Activated CD4-positive, alpha-beta memory T cell treated with anti-CD3 and anti-CD28 coated beads for 36 hours (primary cell): ENCODE measurements at places on chromosomes 2 and 18.
A peak's percentile ranks its signal among the peaks of the same experiment; 100 is the strongest.

GRCh38 chr2:125313806-125314205 is 1288.7 kb downstream of the CNTNAP5 start:
- no peak for DNase-seq

GRCh38 chr2:146246736-146247523 is 1597.9 kb upstream of the ACVR2A start:
- no peak for DNase-seq

DNA sequence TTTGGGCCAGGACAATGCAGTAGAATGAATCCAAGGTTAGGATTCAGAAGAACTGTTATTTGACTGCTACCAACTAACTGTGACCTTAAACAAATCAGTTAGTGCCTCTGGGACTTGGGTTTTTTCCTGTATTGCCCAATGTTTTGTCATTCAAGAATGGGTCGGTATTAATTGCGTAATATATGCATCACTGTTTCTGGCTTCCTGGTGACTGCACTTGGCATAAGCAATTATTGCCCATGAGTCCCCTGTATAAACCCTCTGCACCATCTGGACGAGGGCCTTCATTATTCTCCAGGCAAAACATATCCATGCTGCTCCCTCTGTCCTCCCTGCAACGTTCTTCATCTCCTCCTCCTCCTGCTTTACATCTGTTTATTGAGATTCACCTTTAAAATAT is 255.8 kb upstream of the LRRTM1 start:
- DNase-seq, result no peak

DNA sequence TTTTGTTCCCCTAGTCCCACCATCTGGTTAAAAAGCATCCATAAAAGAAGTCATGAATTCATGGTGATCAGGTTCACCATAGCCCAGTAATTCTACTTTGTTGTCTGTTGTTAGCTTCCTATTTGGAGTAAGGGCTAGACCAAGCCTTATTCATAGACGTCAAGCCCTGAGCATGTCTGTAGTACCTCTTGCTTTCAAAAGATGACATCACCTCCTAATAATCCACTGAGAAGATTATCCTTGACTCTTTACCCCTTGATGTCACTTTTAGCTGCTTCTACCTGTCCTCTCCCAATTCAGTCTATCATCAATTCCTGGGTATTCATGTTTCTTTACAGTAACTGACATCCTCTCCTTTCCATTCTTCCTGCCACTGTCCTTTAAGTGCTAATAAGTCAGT is 90.1 kb downstream of the EML6 start:
- no peak for DNase-seq

DNA sequence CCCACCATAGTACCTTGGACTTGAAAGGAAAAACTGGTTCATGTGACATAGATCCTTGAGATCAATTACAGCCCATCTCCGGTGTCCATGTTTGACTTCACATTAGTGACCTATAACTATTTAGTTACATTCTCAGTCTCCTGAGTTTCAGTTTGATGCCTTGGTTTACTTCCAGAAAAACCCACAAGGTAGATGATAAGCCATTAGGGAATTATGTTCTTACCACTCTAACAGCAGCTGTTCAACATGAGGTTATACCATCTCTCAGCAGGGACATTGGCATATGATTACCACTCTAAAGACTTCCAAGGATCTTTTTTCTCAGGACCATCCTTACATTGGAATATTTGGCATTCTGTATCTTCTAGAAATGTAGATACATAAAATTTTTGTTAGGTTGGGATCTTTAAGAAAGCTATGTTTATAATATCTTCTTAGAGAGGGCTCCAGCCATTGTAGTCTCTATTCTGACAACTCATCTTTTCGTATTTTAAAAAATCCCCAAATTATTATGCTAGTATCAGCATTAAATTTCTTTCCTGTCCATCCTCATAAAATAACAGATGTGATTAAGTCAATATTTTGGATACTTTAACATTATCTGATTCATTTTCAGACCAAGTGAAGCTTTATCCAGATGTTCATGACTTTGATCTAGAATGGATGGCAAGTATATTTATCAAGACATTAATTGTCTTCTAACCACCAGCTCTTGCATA is 258.9 kb downstream of the RDH14 start:
- DNase-seq, result no peak

GRCh38 chr2:30653847-30654246 is 153.4 kb downstream of the CAPN13 start:
- DNase-seq, result no peak

DNA sequence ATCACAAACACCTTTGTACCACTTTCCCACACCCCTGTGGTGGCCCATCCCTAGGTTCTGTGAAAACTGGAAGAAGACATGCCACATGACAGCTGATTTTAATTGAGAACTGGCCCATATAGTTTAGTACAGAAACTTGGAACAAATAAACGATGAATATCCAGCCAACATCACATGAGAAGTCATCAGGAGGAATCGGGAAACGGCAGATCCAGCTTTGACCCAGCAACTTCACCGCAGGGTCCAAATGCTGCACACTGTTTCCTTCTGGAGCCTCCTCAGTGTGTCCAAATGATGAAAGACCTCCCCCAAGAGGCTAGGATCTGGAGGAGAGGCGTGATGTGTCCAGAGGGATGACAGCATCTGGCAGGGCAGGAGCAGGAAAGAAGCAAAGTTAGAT is 75.5 kb downstream of the COPS8 start:
- no peak for DNase-seq

GRCh38 chr2:174753038-174753633 is 11.1 kb downstream of the CHRNA1 start:
- DNase-seq, result peak; percentile 45

- DNase-seq, result no peak
These were observed 270.5 kb downstream of the MYCN start for GRCh38 chr2:16210841-16211240.

- DNase-seq, result no peak
These were observed 19.1 kb downstream of the EIF2AK3 start for GRCh38 chr2:88608184-88608583.

DNA sequence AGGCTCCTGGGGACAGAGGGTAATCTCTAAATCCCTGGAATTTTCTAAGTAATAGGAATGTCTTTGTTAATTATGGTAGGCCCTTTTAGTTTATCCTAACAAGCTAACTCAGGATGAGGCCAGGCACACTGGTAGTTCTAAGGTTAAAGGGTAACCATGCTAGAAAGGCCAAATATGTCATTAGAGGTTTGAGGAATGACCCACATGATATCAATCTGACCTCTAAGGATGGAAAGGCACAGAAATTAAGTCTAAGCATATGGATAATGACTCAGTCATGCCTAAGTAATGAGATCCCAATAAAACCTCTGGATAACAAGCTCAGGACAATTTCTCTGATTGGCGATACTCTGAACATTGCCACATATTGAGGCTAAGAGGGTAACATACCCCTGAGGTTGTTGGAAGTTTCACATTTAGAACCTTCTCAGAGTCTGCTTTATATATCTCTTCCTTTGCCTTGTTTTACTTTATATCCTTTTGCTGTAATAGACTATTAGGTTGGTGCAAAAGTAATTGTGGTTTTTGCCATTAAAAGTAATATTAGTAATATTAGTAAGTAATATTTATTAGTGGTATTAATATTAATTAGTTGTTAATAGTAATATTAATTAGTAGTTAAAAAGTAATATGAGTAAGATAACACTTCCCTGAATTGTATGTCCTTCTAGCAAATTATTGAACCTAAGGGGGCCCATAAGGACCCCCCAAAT is 806.3 kb upstream of the GCFC2 start:
- DNase-seq, result no peak

GRCh38 chr2:165391791-165392190 is 77.7 kb upstream of the CSRNP3 start:
- DNase-seq, result no peak

GRCh38 chr2:134276381-134277172 is 22.7 kb downstream of the MGAT5 start:
- DNase-seq, result no peak

GRCh38 chr2:75047189-75047991 is 88.9 kb downstream of the POLE4 start:
- no peak for DNase-seq
